Posterior vena cava (tissue), 2 donors: ENCODE measurements at places on chromosomes 11 and 22. TPM values are rescaled to one million over a fixed set of nuclear protein-coding genes. Genes with fewer than 3 reads are reported as not detected.

TMEM126B gene
- total RNA-seq, result 59.5 TPM

PTPMT1 gene
- total RNA-seq, result 28.9 TPM

NEFH gene
- 0.42 TPM for total RNA-seq

GALNT18 gene
- total RNA-seq, result 21.4 TPM

KIRREL3 gene
- total RNA-seq, result 0.10 TPM

HEPN1 gene
- total RNA-seq, result not detected

APBB1 gene
- total RNA-seq, result 65.3 TPM
